ENCODE measurements at places on chromosomes 2 and 18. TPM values are rescaled to one million over a fixed set of nuclear protein-coding genes. Genes with fewer than 3 reads are reported as not detected.
A peak's percentile ranks its signal among the peaks of the same experiment; 100 is the strongest.

DNA sequence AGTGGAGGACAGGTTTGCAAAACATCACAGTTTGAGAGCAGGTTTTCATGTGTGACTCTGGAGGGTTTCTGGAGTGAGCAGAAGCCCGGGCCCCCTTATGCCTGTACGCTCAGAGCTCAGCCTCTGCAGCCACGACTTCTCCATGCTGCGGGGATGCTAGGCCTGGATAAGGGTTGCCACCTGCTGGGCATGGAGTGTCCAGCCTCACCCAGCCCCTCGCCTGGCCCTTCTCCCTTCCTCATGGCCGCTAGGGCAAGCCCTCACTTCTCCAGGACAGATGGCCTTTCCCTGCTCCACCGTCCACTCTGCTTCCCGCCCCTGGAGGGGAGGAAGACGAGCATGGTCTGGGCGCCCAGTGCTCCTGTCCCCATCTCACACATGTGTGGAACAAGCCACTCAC lies 318.7 kb downstream of the GBX2 start:
- DNase-seq, result no peak

DNA sequence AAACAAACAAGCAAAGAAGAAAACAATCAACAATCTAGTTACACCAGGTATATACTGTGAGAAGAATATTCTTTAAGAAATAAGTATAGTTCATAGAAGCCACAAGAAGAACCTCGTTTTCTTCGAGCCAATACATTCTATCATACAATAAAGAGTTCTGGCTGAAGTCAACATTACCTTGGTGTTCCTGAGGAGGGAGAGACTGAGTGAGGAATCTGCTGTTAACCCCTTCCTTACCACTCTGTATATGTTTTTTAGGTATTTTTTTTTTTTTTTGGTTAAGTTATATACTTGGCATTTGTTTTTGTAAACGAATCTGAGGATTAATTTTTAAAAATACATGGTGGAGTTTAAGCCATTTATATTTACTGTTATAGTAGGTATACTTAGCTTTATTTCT lies 412.5 kb downstream of the NUP35 start:
- DNase-seq, result no peak

DNA sequence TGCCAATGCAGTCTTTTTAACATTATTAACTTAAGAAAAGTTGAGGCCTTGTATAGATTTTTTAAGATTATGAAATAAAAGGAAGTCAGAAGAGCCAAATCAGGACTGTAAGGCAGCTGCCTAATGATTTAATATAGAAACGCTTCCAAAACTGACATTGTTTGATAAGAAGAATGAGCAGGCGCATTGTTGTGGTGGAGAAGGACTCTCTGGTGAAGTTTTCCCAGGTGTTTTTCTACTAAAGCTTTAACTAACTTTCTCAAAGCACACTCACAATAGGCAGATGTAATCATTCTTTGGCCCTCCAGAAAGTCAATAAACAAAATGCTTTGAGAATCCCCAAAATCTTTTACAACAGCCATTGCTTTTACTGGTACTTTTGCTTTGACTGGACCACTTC lies 288.6 kb upstream of the FIGN start:
- DNase-seq, result no peak

- DNase-seq, result no peak
Observed at GRCh38 chr2:255195-255594, 8.6 kb downstream of the SH3YL1 start.

GRCh38 chr2:240014327-240014726 lies 10.8 kb downstream of the NDUFA10 start:
- no peak for DNase-seq

- DNase-seq, result peak; percentile 36
Observed at GRCh38 chr2:17754773-17755425, 961 bp downstream of the GEN1 start.

DNA sequence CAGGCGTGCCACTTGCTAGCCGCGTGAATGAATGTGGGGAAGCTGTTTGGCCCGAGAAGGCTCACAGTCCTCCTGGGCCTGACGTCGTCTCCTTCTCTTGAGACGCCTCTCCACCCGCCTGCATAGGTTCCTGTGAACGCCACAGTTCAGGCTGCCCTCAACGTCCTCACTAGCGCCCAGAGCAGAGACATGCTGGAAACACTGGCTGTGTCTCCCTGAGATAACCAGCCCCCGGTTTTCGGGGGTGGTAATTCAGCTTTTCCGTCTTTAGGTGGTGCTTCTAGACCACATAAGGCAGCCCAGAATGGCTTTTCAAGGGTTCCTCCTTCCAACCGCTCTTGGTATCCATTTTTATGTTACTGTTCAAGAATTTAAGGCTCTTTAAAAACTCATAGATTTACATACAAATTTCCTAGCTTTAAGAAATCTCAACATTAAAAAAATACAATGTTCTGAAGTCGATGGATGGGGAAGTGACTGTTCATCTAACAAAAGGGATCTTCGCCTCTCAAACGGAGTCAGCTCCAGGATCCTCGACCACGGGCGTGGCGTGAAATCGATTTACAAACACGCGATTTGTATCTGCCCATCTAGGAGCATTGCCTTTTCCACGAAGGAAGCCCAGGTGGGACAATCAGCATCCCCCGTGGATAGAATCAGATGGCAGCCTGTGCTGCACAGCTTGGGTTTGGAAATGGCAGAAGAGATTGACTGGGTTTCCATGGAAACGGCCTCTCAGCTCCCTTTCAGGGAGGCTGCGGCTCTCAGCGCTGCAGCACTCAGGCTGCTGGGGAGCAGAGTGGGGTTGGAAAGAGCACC lies 110.6 kb upstream of the PXDN start:
- DNase-seq, result peak; percentile 36

- DNase-seq, result no peak
Observed at GRCh38 chr2:3958969-3959368, 255.6 kb downstream of the DCDC2C start.

DNA sequence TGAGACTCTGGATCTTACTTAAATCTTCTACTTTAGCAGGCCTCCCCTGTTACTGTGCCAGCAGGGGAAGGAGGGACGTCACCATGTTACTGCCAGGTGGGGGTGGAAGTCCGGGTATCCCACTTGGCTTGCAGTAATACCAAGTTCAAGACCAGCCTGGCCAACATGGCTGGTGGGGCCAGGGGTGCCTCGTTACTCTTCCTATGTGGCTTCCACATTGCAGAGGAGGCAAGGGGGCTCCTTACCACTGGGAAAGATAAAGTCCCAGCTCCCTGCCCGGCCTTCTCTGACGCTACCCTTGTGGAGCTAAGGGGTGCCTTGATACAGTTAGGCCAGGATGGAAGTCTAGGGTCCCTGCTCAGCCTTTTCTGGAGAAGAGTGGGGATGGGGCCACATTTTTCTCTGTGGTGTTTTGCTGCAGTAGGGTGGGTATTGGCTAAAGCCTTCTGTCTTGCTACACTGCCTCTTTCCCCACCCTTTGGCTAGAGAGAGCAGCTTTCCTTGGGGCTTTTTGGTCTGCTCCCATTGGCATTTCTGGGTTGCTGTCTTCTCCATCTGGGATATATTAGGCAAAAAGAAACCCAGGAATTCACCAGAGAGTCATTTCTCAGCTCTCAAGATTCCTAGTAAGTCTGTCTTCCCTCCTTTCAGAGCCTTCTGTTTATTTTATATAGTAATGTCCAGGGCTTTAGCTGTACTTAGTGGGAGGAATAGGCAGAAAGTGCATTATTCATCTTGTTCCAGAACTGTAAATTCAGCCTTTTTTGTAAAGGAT lies 21.9 kb downstream of the ELMOD3 start:
- no peak for DNase-seq

DNA sequence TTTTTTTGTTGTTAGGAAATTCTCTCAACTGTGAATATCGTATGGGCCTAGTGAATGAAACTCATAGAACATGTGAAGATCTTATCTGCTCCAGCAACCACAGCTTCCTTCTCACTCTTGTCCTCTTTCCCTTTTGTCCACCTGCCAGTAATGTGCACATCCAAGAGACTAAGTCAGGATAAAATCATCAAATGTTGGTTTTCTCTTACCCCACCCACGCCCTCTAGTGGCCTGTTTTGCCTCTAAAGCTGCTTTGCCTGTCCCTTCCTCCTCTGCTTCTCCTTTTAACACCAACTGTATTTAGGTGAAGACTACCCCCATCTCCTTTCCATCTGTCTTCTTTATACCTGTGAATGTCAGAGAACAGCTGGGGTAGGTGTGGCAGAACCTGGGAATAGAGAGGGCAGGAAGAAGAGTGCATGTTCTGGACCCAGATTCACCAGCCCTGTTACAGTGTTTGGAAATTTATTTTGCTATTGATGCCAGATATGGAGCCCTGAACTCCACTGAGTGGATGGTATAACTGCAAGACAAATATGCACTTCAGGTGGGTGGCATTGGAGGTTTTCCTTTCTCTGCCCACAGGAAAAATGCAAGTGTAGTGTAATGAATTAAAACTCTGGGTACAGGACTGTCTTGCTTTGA lies 8.4 kb upstream of the MGAT5 start:
- peak; percentile 77 for DNase-seq

DNA sequence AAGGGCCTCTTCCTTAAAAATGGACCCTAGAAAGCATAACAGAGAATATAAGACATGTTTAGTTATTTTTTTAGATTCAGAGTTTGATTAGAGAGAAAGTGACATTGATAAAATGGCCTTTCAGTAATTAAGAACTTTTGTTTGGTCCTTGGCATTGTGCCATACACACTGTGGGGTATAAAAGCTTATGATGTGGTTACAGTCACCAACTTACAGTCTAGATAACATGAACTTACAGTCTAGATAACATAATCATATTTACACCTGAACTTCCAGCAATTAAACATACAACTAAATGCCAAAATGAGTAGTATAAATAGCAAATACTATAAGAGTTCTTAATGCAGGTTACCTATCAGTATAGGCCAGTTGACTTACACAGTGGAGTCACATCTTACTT lies 25.6 kb upstream of the EFEMP1 start:
- no peak for DNase-seq

GRCh38 chr2:64348386-64349130 lies 105.4 kb upstream of the LGALSL start:
- DNase-seq, result no peak

- no peak for DNase-seq
Observed at GRCh38 chr2:12419803-12420202, 296.9 kb upstream of the TRIB2 start.

Gene TCF4
- 84.6 TPM for total RNA-seq

Gene PLA2R1
- 13.0 TPM for total RNA-seq

Gene ZAP70
- not detected for total RNA-seq

Gene PLEKHB2
- 167 TPM for total RNA-seq

Gene RAX
- not detected for total RNA-seq

Gene PDK1
- total RNA-seq, result 10.3 TPM

Gene GREB1
- total RNA-seq, result under 0.01 TPM

All from fibroblast of villous mesenchyme (primary cell).